ENCODE measurements at places on chromosomes 13 and 19.
A peak's percentile ranks its signal among the peaks of the same experiment; 100 is the strongest.

GRCh38 chr19:1855828-1856255 lies 7.5 kb downstream of the KLF16 start:
- DNase-seq = no peak

DNA sequence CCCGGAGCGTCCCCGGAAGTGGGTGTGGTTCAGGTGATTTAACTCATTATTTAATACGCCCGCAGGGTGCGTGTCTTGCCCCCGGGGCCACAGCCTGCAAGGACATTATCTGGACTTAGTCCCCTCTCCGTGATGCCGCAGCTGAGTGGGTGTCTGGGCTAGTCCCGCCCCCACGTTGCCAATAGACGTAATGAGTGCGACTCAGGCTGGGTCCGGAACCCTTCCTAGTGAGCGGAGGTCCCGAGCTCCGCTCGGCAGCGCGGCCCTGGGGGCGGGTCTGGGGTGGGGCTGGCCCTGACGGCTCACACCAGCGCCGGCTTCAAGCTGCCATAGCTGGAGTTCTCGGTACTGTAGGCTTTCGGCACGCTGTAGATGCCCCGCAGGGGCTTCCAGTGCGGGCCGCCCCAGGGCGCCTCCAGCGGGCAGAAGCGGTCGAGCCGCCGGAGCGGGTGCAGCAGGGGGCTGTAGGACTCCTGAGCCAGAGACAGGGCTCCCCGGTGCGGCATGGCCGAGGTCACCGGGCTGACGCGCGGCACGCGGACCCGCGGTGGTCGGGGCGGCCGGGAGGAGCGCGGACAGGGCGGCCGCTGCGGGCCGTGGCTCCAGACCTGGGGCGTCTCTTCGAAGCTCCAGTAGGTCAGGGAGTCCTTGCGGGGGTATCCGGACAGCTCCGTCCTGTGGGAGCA lies 918 bp upstream of the LHB start:
- DNase-seq = peak; percentile 51

DNA sequence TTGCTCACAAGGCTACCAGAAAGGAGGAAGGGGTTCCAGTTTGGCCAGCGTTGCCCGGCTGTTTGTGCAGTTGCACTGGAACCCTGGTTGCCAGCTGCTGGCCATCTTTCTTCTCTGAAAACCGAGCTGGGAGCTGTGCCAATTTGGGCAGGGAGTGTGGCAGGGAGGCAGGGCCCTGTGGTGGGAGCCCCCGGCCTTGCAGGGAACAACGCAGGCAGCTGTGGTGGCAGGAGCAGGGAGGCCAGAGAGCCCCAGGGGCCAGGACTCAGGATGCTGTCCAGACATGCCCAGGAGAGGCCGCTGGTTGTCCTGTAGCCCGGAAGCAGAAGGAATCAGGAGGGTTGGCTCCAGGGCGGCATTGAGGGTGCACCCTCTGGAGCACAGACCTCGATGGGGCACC lies 4.8 kb downstream of the KMT5C start:
- DNase-seq = no peak

DNA sequence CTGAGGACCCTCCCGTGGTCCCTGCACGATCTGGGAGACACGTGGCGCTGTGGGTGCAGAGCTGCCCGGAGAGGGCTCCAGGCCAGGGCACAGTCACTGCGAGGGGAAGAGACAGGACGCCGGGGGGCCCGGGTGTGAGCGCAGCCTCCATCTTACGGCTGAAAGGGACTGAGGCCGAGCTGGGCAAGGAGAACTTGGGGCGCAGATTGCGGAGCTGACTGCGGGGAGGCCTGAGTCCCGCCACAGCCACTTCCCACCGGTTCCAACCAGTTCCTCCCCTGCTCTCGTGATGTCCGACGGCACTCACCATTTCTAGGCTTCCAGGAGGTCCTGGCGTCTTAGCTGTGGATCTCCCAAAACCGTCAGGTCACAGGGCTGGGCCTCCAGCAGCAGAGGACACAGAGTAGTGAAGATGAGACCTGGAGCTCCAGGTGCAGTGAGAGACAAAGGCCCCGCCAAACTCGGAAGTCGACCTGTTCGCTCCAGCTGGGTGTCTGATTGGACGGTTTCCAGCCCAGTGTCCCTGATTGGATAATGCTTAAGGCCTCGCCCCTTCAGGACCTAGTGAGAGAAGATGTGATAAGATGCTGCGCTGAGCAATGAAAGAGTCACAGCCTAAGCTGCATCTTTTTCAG lies 4.8 kb upstream of the ZNF253 start:
- no peak for DNase-seq

DNA sequence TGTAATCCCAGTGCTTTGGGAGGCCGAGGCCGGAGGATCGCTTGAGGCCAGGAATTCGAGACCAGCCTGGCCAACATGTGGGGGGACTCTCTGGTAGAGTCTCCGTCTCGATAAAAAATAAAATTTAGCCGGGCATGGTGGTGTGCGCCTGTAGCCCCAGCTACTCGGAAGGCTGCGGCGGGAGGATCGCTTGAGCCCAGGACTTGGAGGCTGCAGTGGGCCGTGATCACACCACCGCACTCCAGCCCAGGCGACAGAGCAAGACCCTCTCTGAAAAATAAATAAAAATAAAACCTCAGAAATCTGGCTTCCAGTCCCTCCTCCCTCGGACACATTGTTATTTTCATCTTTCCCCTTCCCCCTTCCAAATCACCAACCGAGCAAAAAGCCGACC lies 332 bp downstream of the IRGQ start:
- no peak for DNase-seq

Measured in stimulated activated CD8-positive, alpha-beta memory T cell treated with anti-CD3 and anti-CD28 coated beads, Interleukin-2, amount 100 ng/mL, for 1 hour (primary cell).